AG08396 (cell line): ENCODE measurements at places on chromosomes 12 and 14.
A peak's percentile ranks its signal among the peaks of the same experiment; 100 is the strongest.

GRCh38 chr12:91817517-91817916 lies 328.1 kb downstream of the BTG1 start:
- no peak for DNase-seq

GRCh38 chr12:88057994-88058718 lies 29.0 kb upstream of the C12orf50 start:
- no peak for DNase-seq

DNA sequence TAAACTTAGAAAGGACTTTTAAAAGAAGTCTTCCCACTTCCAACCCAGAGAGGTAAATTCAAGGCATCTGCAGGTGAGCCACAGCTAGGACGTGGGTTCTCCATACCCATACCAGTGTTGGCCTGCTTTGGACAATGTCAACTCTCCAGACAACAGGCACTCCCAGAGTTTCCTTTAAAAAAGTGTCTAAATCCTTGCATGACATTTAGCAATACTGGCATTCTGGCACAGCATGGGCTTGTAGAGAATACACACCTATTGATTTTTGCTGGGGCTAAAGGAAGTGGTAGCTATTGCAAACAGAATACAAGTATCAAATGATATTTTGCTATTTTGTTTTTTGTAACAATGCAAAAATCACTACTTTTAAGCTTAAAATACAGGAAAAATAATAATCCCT lies 25.8 kb upstream of the DICER1 start:
- no peak for DNase-seq

- DNase-seq, result no peak
Observed at GRCh38 chr14:71247106-71247505, 339.8 kb downstream of the PCNX1 start.

DNA sequence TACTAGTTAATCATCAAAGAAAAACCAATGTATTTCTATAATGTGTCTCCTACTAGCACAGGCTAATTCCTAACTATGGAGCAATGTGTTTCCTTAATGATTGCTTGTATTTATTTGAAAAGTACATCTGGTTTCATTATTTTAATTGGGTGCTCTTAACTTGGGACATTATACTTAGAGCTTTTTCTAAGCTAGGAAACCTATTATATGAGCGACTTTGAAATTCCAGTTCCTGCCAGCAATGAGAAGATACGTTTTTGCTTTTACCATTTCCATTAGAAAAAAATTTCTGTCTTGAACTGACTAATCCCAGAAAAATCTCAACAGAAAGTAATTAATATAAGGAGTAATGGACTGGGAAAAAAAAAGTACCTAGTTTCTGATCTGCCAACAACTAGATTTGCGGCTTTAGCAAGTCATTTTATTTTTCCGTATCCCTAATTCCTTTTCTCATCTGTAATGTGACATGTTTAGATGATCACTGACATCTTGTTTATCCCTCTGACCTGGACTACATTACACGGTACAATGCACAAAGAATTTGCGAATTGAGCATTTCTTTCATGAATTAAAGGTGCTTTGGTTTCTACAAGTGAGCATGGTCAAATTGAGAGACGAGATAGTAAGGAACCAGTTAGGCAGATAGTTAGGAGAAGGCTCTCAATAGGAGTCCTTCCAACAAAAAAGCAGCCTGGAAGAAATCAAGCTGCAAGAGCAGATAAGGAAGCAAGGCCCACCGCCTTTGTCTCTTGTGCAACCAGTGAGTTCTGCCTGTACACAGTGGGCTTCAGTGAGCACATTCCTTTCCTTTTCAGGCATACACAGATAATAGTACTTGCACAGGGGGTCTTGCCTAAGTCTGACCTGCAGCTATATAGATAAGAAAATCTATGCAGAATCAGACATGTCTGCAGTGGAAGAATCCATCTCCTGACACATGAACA lies 1765.0 kb upstream of the FLRT2 start:
- DNase-seq, result no peak

- DNase-seq, result no peak
Observed at GRCh38 chr14:76882651-76883050, 56.4 kb downstream of the LRRC74A start.

DNA sequence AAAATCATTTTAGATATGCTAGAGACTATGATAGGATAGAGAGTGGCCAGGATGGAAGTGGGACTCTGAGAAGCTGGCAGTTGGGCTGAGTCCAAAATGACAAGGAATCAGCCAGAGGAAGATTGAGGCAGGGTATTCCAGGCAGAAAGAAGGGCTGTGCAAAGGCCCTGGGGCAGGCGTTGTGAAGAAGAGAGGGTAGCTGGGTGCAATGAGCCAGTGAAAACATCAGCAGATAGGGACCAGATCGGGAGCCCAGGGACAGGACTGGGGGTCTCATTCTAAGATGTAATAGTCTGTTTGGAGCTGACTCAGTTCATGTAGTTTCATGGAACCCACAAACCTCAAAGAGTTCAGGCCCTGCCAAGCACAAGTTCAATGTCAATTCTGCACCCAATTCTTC lies 126.6 kb downstream of the KSR2 start:
- no peak for DNase-seq

DNA sequence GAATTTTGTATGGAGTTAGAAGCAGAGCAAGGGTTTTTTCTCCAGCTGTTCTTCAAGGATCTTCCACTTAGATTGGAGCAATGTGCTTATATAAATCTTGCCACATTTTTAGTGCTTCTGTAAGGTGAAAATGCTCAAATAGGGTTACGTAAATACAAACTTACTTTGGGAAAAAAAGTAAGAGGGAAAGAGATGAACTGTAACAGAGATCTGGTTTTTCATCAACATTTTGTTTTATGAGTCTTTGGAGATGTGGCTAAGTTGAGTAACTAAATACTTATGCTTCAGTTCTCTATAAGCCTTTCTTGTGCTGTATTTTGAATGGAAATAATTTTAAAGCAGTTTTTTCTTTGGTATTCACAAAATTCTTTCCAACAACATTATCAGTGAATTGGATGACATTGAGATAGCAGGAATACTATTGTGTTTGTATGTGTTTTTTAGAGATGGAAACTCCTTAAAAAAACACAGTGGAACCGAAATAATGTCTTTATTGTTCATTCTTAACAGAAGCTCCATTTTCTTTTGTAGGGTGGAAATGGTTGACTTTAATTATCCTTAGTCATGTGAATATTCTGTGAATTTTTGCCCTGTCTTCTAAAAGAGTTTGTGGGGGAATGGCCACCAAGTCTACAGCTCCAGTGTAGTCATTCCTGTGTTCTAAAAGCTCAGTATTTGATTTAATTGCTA lies 45.7 kb downstream of the NPAS3 start:
- no peak for DNase-seq

GRCh38 chr12:664779-665092 lies 1.5 kb upstream of the NINJ2 start:
- DNase-seq, result no peak

DNA sequence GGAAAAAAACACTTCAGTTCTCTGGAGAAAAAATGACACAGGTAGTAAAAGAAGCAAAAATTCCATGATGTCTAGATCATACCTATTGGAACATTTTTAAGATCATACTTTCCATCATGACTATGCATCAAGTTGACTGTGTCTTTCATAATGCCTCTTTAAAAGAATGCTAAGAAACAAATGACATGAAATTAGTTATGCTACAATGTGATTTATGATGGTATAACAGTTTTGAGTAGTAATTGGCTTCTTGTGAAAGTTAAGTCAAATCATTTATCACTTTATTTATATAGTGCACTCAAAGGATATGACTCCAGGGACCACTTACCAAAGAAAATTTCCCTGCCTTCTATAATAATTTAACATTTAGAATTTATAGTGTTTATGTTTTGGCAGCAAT lies 28.5 kb downstream of the RASSF9 start:
- no peak for DNase-seq

GRCh38 chr12:131134523-131135310 lies 181.0 kb downstream of the ADGRD1 start:
- DNase-seq, result no peak

DNA sequence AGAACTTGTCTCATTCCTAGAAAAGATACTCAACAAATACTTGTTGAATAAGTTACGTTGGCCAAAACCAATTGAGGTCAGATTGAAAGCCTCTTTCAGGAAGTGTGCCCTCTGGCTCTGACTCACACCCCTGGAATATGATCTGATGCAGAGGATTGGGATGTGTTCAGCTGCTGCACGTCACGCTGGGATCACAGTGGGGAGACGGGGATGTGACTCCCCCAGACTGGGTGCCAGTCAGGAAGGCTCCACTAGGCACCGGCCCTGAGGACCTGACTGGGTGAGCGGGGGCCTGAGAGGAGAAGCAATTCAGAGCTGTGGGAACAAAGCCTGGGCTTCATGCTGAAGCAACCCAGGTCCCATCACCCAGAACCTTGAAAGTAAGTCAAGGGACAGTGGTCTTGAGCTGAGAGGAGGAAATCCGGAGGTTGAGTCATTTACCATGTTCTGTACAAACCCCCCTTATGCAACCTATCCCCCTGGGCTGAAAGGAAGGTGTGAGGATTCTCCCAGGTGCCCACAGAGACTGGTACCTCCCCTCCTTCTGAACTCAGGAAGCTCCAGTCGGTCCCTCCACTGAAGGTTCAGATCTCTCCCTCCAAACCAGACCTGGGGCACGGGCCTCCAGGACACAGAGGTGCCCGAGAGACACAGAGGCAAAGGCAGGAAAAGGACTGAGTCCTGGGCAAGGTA lies 3.9 kb downstream of the CEBPE start:
- DNase-seq, result peak; percentile 96

DNA sequence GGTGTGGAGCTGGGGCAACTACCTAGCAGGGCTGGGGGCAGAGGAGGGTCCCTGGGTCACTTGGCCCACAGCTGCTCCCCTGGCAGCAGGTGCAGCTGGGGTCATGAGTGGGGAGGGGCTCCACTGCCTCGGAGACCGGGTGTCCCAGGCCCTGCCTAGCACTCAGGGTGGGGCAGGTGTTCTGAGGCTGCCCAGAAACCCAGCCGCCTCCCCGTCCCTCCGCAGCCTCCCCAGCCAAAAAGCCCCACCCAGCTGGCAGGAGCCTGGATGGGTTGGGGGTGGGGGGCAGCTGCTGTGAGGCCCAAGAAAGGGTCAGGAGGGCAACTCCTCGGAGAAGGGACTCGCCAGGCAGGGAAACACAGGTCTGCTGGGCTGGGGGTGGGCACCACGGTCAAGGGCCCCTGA lies 11.2 kb downstream of the AHNAK2 start:
- no peak for DNase-seq

DNA sequence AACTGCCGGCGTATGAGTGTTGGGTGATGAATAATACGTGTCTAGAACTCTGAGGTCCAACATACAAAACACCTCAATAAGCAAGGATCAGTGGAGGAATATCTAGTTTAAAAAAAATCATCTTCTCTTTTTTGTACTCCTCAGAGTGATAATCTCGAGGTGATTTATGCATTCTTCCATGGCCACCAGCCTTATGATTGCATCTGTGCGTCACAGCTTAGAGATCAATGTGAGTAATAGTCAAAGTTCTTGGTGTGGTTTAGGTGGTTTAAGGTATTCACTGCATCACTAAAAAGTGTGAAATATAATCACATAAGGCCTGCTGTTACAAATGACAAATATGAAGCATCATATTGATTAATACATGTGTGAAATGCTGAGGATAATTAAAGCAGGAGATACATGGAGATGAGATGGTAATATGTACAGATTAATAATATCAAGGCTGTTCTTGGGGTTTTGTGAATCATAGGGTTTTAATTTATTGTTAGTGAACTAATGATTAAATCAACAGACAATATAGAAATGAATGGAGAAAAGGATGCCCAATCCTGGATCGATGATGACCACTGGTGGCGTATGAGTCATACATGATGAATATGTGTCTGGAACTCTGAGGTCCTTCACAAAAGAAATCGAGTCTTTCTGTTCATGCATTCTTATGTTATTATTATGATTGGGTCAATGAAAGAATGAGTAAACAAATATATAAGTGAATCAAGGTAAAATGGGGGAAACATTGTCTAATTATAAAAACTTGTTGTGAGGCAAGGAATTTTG lies 68.8 kb upstream of the RTL1 start:
- no peak for DNase-seq

DNA sequence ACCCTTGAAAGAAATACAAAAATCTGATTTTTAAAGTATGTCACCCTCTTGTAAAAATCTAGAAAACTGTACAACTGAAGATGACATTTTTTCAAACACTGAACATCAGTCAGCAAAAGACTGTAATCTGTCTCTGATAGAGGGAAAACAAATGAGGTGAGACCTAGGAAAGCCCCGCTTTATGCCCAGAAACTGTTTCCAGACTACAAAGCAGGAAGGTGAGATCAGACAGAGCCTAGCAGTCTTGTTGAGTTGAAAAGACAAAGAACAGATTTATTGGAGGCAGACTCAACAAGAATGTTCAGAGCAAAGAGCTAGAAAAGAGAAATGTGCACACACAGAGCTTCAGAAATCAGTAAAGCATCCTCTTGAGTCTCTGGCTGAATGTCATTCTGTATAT lies 873.6 kb downstream of the LRFN5 start:
- no peak for DNase-seq

DNA sequence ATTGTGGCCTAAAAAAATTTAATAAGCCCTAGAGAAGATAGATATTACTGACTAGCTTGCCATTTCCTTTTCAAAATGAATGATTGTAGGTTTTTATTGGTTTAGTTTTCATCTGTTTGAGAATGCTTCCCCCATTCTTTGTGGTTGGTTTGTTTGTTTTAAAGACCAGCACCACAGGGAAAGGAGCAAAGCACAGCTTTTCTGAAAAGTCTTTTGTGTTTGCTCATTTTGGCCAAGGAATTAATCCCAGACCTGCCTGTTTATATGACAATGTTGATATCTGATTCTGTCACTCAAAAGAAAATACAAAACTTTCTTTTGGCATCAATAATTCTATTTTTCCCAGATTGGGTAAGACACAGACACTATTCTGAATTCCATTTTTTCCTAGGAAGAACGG lies 312.5 kb upstream of the FLRT2 start:
- no peak for DNase-seq

GRCh38 chr12:104136577-104136976 lies 1.4 kb downstream of the NFYB start:
- DNase-seq, result peak; percentile 23

GRCh38 chr14:31788340-31788739 lies 227.1 kb downstream of the NUBPL start:
- DNase-seq, result no peak

GRCh38 chr14:61467296-61467695 lies 145.9 kb downstream of the PRKCH start:
- DNase-seq, result no peak

GRCh38 chr12:87259391-87259790 lies 769.8 kb downstream of the C12orf50 start:
- DNase-seq, result no peak

GRCh38 chr14:89849931-89850330 lies 104.6 kb downstream of the EFCAB11 start:
- DNase-seq, result peak; percentile 41

- no peak for DNase-seq
Observed at GRCh38 chr12:115466076-115466475, 782.1 kb upstream of the TBX3 start.

GRCh38 chr14:70602254-70602653 lies 1.8 kb upstream of the MED6 start:
- DNase-seq, result no peak

GRCh38 chr12:29961231-29961630 lies 177.5 kb upstream of the TMTC1 start:
- DNase-seq, result no peak

DNA sequence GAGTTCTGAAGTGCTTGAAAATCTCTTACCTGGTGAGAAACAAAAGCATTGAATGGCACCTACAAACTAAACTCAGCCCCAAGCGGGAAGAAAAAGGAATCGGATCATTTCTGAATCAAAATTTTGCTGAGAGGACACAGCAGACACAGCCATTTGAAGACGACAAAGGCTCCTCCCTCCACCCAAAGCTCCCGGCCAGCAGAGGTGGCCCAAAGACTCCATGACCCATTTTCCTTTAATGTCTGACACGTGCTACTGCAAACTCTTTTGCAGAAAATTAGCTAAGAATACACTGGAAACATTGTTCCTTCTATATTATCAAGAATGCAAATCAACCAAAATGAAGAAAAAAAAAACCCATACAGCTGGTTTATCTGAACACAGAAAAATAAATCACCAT lies 85.9 kb upstream of the FOXN3 start:
- DNase-seq, result no peak
